ENCODE measurements at places on chromosomes 7 and 10. TPM values are rescaled to one million over a fixed set of nuclear protein-coding genes. Genes with fewer than 3 reads are reported as not detected.

DNA sequence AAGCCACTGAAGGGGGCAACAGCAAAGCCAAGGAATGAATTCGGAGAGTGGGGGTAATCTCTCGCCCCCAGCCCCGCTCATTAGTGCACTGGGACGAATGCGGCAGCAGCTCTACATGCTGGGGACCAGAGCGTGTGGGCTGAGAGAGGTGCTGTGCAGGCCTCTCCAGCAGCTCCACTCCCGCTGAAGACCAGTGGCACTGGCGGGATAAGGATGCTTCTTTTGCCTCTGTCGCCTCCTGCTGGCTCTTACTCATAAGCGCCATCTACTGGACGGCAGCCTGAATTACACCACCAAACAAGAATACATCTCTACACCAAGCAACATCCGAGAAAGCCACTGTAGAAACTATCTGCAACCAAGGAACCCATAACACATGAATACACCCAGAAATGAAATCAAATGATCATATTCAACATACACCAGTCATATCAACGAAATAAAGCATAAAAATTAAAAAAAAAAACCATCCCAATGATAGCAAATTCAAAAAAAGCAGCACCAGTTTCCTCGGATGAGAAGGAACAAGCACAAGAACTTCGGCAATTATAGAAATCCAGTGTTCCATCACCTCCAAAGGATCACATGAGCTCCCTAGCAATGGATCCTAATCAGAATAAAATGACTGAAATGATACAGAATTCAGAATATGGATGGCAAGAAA lies 79.0 kb upstream of the TMEM168 start:
- no peak for DNase-seq

The WIPF3 gene
- 1.1 TPM for polyA plus RNA-seq

DNA sequence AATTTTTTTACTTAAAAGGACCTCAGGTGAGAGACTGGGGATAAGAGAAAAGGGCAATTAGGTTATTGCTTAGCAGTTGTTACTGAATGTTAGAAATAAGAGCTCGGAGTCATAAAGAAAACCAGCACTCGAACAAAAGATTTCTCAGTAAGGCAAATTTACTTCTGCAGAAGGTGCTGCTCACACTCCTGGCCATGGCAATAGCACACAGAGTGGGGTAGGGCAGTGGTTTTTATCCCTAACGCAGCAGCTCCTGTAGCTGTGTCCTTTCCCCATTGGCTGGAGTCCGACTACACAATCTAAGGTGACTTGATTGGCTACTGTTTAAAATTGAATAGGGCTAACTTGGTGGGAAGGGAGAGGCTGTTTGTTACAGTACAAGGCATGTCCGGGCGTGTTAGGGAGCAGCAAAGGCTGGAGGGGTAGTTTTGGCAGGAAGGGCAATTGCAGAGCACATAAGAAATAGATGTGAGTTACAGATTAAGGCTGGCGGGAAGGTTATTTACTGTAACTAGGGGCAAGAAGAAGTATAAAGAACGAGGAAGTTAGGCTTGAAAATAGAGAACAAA lies 112.1 kb downstream of the AKR1D1 start:
- no peak for DNase-seq

The GJC3 gene
- 0.99 TPM for polyA plus RNA-seq

- DNase-seq: no peak
Observed at GRCh38 chr7:104938741-104939390, 75.1 kb upstream of the KMT2E start.

The AKR1C2 gene
- polyA plus RNA-seq: 6.3 TPM

- no peak for DNase-seq
Observed at GRCh38 chr7:27182285-27182841, 2.7 kb downstream of the HOXA11 start.

The SEMA3E gene
- polyA plus RNA-seq: 25.9 TPM

Data from left lung (tissue), 14 donors.